ENCODE measurements at places on chromosomes 4 and X. TPM values are rescaled to one million over a fixed set of nuclear protein-coding genes. Genes with fewer than 3 reads are reported as not detected.

DNA sequence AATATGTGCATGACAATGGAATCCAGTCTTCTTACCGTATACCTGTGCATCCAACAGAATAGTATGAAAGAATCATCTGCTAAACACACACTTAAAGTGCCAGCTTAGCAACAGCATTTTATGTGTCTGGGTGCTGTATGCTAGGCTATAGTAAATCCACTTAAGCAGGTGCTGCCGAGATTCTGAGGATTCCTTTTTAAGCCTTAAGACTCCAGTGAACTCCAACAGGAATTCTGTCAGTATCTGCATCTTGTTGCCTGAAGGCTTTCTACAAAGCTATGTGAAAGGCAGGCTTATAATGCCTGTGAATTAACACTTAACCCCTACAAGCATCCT, 1076.4 kb upstream of the PABPC4L start:
- no peak for DNase-seq

DNA sequence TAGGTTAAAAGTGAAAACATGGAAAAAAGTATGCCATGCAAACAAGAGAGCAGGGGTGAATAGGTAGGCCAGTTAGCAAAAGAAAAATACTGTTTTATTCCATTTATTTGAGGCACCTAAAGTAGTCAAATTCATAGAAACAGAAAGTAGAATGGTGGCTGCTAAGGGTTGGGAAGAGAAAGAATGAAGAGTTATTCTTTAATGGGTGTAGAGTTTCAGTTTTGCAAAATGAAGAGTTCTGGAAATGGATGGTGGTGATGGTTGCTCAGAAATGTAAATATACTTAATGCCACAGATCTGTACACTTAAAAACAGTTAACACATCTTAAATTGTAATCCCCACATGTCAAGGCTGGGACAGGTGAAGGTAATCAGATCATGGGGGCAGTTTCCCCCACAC, 29.7 kb downstream of the PARM1 start:
- no peak for DNase-seq

DNA sequence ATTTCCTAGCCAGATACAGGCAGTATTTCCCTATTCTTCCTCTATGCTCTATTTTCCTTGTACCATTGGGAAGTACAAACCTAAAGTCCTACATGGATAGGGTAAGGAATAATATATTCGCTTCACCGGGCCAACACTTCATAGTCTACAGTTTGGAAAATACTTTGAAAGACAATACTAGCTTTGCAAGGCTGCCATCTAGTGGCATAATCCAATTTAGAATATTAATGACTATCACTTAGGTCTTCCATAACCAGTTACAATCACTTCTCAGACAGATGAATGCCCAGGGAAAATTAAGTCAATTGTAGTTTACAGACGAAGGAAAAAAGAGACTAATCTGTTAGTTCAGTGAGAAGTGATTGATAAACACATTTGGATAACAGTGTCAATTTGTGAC, 141.0 kb upstream of the FAM47C start:
- no peak for DNase-seq

DNA sequence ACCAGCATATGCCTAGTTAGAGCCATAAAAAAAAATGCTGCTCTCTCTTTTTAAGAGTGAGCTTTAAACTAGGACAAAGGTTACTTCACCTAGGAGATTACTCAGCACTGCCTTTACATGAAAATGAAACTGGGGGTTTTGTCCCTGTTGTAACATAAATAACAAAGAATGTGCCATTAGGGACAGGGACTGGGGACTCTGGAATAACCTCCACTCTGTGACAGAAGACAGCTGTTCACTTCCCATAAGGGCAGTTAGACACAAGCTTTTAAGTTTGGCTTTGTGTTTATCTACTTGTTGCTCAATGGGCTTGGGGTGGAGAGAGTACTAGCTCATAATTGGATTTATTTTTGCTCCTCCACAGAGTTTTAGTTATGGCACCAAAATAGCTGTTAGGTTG, 11.9 kb downstream of the ENPEP start:
- DNase-seq = no peak

GRCh38 chr4:172517391-172517790, 651.2 kb upstream of the GALNT7 start:
- DNase-seq = no peak

DNA sequence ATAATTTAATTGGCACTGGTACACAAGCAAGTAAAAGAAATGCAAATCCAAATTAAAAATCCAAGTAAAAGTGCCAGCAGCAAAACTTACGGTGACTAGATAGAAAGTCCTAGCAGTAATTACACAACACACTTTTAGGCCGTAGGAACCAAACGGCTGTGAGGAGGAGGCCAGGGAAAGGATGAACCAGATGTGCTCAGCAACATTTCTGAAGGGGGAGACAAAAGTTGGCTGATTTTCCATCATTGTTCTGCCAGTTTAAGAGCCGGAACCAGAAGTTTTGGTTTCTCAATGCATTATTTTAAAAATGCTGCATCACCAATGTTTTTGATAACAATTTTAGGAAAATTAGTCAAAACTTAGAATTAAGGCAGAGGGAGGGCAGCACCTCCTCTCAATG, 68.7 kb upstream of the ENPP6 start:
- DNase-seq = no peak

- no peak for DNase-seq
These were observed 396.8 kb upstream of the GRIA3 start for GRCh38 chrX:122787231-122787630.

GRCh38 chr4:144174401-144175067, 34.0 kb upstream of the GYPA start:
- DNase-seq = no peak

DNA sequence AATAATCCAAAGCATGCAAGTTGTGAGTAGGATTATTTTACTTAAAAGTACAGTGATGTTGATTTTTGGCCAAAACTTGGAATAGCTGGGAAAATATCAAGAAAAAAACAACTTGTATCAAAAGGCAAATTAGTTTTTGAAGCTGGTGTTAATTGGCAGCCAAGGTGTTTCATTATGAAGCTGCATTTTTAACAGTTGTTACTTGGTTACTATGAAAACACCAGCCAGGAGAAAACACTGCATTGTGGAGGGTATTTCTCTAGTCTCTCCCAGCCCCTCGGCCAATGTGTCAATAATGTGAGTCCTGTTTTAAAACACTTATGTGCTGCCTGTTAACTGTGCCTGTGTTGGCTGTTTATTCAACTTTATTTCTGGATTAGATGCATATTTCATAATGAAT, 733.4 kb downstream of the ADGRL3 start:
- DNase-seq = no peak

DNA sequence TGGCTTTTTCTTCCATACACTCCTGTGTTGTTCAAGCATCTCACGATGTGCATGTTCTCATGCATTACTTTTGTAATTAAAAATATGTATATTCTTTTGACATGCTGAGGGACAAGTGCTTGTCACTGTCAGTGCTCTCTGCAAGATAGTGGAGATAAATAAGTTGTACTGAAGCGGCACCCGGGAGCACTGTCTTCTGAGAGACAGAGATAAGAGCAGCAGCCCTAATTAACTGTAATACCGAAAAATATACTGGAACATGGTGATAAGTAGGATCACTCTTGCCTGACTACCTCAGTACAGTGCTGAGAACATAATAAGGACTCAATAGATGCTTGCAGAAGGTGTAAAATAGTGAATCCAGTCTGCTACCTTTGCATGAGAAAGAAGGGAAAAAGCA, 9.4 kb upstream of the GPR173 start:
- DNase-seq = no peak

- DNase-seq = no peak
These were observed 82.9 kb downstream of the STOX2 start for GRCh38 chr4:183987987-183988392.

GRCh38 chrX:135652602-135653001, 60.8 kb upstream of the CT45A1 start:
- no peak for DNase-seq

DNA sequence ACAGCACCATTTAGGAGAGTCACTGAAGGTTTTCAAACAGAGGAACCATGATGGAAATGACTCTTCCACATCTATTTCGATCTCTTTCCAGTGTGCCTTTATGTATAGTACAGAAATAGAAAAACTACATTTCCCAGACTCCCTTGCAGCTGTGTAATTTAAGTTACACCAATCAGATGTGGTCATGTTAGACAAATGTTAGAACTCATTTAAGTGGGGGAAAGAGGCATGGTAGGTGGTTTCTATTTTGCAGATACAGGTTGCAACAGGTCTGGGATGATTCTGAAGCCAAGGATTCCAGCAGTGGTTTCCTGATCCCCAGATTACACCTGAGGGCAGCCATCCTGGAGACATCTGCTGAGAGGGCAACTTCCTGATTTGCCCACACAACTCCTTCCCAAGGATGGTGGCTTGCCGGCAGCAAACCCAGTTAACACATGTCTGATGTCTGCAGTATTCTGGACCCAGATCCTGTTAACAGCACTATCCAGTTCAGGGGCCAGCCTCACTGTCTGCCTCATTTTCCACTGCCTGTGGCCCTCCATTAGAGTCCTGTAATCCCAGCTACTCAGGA, 38.7 kb upstream of the PDK3 start:
- DNase-seq = no peak

DNA sequence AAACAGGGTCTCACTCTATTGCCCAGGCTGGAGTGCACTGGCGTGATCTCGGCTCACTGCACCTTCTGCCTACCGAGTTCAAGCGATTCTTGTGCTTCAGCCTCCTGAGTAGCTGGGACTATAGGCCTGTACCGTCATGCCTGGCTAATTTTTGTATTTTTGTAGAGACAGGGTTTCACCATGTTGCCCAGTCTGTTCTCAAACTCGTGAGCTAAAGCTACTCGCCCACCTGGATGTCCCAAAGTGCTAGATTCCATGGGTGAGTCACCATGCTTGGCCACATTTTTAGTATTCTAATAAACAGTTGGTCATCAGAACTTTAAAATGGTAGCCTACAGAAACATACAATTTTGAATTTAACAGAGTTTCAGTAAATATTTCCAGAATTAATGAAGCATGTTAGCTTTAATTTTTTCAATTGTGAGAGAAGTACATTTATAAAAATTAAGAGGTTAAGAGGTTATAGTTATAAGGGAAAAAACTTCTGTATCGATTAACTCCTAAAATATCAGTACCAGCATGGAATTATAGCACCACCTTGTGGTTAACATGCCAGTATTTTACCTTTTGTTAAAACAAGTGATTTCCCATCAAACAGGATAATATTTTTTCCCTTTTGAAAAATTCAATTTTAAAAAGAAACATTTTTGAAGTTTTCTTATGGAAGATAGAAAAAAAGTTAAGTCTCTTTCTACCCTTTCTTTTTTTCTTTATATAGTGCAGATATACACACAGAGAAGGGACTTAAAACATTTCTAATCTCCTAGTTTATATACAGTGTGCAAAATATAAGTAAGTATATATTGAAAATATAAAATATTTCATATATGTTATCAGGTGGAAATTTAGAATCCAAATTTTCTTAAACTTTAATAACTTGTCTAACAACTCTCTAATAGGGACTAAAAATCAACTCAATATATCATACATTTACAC, 35.4 kb downstream of the CEP44 start:
- no peak for DNase-seq

GRCh38 chr4:150211799-150212445, 133.7 kb downstream of the DCLK2 start:
- DNase-seq = no peak

DNA sequence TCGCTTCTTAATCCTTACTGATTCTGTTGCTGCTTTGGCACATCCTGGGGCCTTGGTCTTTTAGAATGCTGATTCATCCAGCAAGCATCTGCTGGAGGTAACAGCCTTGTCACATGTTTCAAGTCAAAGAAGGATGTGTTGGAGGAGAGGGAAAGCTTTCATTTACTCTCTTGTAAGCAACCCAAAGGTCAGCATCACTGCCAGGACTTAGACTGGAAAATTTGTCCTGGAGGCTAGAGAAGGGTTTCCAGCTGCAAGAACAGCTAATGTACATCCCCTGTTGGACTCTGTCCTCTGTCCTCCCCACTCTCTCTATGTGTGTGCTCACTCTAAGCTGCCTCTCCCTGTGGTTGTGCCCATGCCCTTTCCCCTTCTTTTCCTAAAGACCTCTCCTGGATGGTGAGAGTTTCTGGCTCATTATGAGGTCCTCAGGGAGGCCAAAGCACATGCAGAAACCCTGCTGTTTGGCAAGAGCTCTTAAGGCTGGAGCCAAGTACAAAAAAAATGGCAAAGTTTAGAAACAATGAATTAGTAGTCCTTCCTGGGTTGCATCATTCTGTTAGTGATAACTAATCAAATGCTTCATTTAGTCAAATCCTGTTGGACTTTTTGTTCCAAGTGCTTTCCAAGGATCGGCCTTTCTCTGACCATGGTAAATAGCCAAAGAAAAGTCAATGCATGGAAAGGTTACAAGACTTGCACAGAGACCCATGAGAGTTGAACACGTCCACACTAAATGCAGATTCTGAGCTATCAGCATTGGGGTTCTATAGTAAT, 13.4 kb upstream of the SRPX start:
- DNase-seq = no peak

GRCh38 chr4:138392751-138393308, 150.7 kb upstream of the SLC7A11 start:
- DNase-seq = no peak

DNA sequence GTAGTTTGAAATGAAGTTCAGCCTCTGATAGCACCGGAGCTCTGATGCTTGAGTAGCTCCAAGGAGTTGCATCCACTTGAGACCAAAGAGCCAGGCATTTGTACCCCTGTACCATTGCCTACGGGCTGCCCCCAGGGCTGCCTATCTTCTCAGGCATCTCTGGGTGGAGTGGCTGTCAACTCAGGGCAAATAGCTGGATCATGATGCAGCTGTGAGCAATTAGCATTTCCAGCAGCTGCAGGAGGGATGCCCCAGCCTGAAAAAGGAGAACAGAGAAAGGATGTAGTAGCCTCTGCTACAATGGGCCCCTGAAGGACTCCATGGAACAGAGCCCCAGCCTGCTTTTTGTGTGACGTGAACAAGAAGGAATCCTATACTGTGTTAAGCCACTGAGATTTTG, 492.6 kb downstream of the BCOR start:
- no peak for DNase-seq

GRCh38 chr4:129526812-129527211, 430.9 kb downstream of the C4orf33 start:
- no peak for DNase-seq

DNA sequence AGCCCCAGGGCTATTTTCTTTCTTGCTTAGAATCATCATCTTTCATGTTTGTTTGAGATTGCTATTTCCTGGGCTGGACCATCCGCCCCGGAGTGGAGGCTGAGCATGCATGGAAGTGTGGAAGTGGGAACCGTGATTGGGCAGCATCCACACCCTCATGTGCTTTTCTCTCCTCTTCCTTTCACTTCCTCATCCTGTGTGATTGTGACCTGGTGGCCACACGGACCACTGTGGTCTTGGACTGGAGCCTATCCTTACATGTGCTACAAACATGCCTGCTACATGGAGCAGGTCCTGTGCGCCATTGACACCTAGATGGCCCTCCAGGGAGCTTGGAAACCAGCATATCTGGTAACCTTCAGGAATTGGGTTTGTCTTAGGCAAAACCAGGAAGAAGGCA, 175.9 kb upstream of the LCORL start:
- DNase-seq = no peak

- DNase-seq = no peak
These were observed 11.2 kb upstream of the TFDP3 start for GRCh38 chrX:133229361-133229760.

Gene ALAS2
- 5.6 TPM for total RNA-seq

Gene TSPAN6
- total RNA-seq = 19.6 TPM

Gene ABCG2
- 7.4 TPM for total RNA-seq

Gene ADH1A
- total RNA-seq = not detected

Gene CORIN
- total RNA-seq = 5.4 TPM

Gene MAGEE1
- 3.4 TPM for total RNA-seq

Gene TRAM1L1
- 1.5 TPM for total RNA-seq

Gene TCEAL7
- 15.7 TPM for total RNA-seq

Gene CCDC120
- 8.6 TPM for total RNA-seq

Data from vagina (tissue), 2 donors.